Gastroesophageal sphincter (tissue), 4 donors: ENCODE measurements at places on chromosomes 5 and 9. TPM values are rescaled to one million over a fixed set of nuclear protein-coding genes. Genes with fewer than 3 reads are reported as not detected.

Gene MSANTD3
- 56.9 TPM for total RNA-seq

GRCh38 chr9:132171702-132172101 is 9.8 kb downstream of the NTNG2 start:
- no peak for ATAC-seq

Gene TSLP
- total RNA-seq = 2.0 TPM

DNA sequence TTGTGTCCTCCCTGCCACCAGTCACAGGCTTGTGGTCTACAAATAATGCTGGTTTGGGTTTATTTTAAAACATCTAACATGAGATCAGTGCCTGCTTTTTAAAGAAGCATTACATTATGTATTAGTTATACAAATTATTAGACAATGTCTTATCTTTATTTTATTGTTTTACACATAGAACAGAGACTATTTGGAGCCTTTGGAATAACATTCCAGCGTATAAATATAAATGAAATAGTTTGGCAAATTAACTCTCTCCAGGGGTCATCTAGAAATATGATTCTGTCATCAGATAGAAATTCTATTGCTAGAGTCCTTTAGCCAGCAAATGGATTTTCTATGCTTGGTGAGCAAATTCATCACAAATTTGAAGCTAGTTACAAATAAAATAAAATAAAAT is 22.4 kb downstream of the MAP1B start:
- no peak for ATAC-seq

Gene PNPLA7
- 11.2 TPM for total RNA-seq

DNA sequence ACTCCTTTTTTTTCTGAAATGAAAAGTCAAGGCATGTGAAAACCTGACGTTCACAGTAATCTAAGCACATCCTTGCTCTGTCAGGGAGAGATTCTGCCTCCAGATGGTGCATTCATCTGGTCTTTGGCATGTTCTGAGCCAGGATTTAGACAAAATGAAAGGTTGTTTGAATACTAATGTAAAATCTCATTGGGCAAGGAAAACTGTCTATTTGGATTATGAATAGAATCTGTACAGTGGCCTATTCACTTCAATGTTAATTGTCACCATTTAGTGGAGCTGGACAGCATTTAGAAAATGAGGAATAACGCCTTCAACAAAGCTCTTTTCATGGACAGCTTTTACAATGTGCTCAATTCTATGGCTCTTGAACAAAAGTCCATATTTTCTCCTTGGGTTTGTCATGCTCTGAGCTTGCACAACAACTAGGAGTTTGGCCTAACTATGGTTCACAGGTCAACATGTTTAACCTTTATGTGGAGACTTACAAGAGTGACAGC is 28.9 kb downstream of the ARHGEF28 start:
- ATAC-seq = no peak
